T-helper 1 cell (primary cell): ENCODE measurements at places on chromosomes 4 and X.
A peak's percentile ranks its signal among the peaks of the same experiment; 100 is the strongest.

GRCh38 chr4:53702334-53703266 is 111.3 kb upstream of the LNX1 start:
- peak; percentile 4 for DNase-seq

DNA sequence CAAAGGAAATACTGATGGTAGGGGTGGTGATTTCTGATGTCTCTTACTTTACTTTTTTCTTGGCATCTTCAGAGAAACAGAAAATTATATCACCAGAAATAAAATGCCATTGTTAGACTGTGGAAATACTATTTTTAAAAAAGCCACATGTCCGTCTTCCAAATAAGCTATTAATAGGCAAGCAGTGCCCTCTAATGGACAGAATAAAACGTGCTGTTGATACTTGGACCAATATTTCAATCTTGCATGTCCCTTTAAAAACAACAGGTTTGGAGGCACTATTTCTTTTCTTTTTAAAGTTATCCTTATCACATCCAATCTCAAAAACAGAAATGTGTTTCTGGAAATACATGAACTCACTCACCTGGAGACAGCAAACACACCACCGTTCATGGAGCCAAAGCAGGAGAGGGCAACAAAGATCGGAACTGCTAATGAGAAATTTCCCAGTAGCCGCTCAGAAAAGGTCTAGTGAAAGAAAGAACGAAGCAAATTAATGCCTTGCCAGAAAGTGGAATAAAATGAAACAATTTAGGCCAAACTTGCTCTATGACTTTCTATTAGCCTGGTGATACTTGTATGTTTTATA is 59.2 kb downstream of the SLC7A11 start:
- DNase-seq: no peak

DNA sequence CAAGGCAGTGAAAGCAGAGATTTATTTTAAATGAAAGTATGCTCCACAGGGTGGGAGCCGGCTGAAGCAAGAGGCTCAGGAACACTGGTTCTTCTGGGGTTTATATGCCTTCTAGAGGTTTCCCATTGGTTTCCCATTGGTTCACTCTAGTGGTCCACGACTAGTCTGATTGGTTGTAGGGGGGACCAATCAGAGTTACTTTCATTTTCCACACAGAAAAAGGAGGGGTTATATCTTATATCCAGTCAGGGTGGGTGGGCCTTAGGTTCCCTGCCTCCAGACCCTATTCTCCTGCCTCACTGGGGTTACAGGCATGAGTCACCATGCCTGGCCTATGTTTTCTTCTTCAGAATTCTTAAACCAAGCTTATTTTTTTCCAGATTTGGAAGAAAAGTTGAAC is 101.6 kb downstream of the KLHL8 start:
- DNase-seq: no peak

- DNase-seq: no peak
Measured at GRCh38 chrX:109926118-109926517, 76.8 kb upstream of the TMEM164 start.

DNA sequence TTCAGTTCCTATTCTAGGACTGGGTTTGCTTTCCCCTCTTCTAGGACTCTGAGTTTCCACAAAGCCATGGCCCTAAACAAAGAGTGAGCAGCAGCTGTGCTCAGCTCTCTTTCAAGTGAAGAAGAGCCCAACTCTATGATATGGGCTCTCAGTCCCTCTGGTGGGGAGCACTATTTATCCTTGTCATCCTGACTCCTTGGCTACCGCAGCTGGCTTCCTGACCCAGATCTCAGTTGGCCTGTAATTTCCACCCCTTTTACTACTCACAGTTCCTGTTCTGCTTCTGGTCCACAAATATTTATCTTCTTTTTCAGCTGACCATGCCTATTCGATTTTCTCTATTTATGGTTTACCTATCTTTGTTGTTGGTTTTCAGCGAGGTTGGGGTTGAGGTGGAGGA is 33.8 kb downstream of the F8 start:
- DNase-seq: no peak
